ENCODE measurements at places on chromosomes 2 and 18.

DNA sequence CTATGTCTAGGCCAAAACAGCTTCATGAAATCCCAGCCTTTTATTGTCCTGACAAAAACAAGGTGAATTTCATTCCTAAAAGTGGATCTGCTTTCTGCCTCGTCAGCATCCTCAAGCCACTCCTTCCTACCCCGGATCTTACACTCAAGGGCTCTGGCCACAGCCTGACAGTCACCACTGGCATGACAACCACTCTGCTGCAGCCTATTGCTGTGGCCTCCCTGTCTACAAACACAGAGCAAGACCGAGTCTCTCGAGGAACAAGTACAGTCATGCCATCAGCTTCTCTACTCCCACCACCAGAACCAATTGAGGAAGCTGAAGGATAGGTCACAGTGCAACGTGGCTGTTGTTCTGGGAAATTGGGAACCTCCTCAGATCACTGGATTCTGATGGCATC is 106.1 kb downstream of the ICA1L start:
- no peak for DNase-seq

- no peak for DNase-seq
Observed at GRCh38 chr2:177235855-177236437, 23.4 kb downstream of the HNRNPA3 start.

- no peak for DNase-seq
Observed at GRCh38 chr2:84121-84520, 37.8 kb upstream of the FAM110C start.

DNA sequence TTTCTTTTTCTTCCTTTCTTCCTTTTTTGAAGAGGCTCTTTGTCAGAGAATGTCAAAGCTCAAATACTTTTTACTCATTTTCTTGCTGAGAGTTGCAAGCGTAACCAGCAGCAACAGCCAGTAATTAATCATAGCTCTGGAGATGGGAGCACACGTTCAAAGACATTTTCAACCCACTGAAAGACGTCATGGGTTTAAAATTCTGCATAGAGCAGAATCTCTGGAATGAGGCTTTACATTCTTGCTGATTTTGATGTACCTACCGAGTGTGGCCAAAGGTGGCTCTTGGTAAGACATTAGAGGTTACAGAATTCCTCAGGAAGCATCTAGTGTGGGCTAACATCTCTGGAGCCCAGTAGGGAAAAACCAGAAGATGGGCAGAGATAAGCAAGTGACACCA is 292.5 kb downstream of the MTX2 start:
- no peak for DNase-seq

DNA sequence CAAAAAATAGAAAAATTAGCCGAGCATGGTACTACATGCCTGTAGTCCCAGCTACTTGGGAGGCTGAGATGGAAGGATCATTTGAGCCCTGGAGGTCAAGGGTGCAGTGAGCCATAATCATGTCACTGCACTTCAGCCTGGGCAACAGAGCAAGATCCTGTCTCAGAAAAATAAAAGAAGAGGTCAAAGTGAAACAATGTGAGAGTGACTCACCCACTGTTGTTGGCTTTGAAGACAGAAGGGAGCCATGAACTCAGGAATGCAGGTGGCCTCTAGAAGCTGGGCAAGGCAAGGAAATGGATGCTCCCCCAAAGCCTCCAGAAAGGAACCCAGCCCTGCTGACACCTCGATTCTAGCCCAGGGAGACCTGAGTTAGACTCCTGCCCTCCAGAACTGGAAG is 3.7 kb upstream of the TMEM214 start:
- no peak for DNase-seq

GRCh38 chr2:143582046-143582747 is 453.0 kb downstream of the ARHGAP15 start:
- no peak for DNase-seq

GRCh38 chr2:215066124-215066523 is 72.3 kb downstream of the ABCA12 start:
- DNase-seq: no peak

GRCh38 chr2:51322613-51323012 is 290.7 kb upstream of the NRXN1 start:
- DNase-seq: no peak

DNA sequence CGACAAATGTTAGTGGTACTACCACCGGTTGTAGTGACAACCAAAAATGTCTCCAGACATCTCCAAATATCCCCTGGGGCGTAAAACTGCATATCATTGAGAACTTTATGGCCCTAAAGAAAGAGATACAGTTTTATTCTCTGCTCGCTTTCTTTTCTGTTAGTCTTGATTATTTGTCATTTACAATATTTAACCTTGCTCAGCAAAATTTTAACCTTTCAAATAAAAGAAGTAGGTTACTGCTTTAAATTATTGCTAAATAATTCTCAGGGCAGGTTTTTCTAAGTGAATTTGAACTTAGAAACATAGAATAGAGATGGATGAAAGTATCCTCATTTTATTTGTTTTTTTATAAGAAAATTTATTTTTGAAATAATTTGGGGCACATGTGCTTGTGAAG is 67.9 kb downstream of the BMPR2 start:
- DNase-seq: no peak

DNA sequence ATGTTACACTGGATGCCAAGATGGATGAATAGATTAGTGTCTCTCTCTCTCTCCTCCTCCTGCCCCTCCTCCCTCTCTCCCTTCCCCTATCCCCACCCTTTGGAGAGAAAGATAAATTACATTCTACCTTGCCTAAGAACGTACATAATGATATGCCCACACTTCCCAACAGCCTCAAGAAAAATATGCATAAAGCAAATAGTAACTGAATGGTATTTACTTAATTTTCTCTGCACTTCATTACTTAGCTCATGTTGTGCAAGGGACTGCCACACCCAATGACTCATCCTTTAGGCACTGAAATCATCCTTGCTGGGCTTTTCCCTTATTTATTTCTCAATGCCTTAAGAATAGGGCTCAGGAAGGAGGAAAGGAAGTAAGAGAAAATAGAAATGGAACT is 137.3 kb upstream of the PID1 start:
- no peak for DNase-seq

DNA sequence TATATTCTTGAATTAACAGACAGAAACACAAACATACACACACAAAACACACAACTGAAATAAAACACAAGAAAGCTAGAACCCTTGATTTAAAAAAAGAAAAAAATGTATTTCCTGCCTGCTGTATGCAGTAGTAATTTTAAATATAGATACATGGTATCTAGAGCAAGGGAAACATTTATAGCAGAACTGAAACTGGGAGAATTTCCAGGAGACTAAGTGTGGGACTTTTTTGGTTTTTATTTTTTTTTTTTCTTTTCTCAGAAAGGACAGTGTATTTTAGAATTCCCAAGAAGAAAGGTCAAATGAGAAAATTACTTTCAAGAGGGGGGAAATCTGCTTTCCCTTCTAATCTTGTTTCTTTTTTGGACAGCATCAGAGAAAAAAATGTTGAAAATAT is 558.9 kb upstream of the PKDCC start:
- no peak for DNase-seq

- DNase-seq: no peak
Observed at GRCh38 chr2:198628596-198628995, 824.2 kb downstream of the PLCL1 start.

DNA sequence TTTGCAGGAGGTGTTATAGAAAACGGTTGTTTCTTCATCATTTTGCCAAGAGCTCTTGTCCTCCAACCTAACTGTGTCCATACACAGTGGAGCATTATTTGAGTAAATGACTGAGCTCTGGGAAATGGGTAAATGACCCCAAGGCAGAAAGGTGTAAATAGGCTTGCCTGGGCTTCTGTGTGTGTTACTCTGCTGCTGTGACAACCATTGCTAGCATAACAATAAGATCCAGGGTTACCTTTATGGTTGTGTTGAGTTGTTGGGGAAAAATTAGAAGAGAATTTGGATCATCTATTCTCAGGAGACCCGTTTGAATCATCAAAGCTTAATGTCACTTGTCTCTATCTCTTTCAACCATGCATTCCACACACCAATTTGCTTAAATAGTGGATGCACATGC is 672.7 kb downstream of the DPP10 start:
- no peak for DNase-seq

- DNase-seq: no peak
Observed at GRCh38 chr2:25388491-25388890, 46.8 kb upstream of the DNMT3A start.

- no peak for DNase-seq
Observed at GRCh38 chr2:3606370-3607201, 11.7 kb downstream of the COLEC11 start.

All from stimulated activated CD8-positive, alpha-beta memory T cell treated with anti-CD3 and anti-CD28 coated beads, Interleukin-7, amount 100 ng/mL, for 4 hours (primary cell).